Tongue (tissue), 3 donors: ENCODE measurements at places on chromosomes 7 and 10.

DNA sequence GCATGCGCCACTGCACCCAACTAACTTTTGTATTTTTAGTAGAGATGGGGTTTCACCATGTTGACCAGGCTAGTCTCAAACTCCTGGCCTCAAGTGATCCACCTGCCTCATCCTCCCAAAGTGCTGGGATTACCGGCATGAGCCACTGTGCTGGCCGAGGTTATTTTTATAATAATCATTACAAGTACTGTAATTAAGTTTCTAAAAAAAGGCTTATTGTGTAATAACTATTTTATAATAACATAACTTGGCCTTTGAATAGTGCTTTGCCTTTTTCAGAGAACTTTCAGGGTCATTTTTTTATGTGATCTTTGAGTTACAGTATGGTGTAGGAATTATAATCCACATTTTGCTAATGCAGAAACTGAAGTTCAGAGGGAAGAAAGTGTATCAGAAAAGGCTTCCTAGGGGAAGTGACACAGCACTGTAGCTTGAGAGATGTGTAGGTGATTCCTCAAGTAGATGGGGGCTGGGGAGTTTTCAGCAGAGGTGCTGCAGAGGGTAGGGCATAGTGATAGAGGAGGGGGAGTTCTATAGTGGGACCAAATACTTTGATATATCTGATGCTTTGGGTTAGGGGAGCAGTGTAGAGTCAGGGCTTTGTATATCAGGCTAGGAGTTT lies 9.2 kb upstream of the SYPL1 start:
- no peak for DNase-seq

DNA sequence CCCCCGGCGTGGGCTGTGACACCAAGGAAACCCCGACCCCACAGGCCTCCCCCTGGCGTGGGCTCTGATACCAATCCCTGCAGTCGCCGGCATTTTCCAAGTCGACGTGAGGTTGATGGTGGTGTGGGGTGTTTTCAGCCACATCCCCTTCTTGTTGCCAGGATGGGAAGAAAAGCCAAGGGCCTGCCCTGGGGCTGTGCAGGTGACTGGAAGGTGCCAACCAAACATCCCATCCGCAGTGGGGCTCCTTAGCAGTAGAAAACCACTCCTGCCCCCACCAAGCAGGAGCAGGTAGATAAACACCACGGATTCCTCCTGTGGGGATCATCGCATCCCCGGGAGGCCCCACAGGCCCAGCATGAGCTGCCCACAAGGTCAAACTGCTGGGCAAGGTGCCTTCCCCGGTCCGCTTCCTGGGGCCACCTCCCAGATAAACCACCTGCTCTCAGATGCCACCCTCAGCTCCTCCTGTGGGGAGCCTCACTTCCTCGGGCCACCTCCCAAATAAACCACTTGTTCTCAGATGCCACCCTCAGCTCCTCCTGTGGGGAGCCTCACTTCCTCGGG lies 88.5 kb upstream of the DIP2C start:
- DNase-seq = no peak

DNA sequence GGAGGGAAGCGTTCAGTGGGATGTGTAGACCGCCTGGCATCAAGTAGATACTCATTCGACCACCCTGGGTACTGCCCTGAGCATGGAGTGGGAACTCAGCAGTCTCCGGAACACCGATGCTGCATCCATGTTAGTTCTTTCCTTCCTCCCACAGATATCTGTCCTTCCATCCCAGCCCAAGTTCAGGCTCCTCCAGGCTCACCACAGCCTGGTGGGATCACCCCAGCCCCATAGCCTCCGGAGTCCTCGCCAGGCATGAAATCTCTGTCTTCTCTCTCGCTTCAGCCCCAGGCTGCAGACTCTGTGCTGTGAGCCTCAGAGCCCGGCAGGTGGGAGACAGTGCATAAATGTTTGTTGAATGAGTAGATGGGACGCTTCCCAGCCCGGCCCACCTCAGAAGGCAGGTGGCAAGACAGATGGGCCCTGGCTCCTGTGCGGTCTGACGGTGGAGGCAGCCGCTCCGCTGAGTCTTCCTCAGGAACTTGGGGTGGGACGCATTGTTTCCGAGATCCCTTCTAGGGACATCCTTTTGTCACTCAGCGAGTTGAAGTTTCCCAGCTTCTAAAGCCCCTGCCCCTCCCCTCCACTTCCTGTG lies 42.9 kb downstream of the ELFN1 start:
- DNase-seq = no peak

DNA sequence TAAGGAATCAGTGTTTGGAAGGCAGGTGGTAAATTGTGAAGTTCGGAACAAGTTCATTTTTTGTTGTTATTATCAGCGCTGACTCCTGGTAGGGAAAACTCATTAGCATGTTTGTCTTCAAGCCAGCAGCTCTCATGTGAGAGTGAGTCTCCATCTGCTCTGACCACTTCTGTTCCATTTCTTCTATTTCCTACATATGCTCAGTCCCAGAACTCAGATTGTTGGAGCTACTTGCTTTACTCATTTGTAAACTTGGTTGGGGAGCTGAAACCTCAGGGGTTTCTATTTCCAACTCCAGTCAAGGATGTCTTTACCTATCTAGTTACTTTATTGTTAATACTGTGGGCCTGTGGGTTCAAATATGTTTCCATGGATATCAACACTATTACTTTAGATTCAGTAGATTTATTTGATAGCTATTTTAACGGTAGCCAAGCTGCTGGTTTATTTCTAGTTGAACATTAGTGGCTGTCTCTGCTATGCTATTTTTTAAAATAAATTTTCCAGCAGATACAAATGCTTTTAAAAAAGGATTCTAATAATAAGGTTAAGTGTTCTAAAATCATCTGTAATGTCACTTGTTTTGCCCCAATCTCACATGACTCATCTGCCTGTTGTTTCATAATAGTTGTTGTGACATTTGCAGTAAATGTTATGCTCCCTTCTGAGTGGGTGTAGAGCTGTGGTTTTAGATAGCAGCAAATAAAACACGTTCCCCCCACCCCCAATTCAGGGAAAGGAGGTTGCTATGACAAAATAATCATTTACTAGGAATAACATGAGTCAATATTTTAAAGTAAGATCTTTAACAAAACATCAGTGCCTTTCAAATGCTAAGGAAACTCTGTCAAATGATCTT lies 143.3 kb downstream of the HDAC9 start:
- peak; percentile 5 for DNase-seq

- no peak for DNase-seq
Measured at GRCh38 chr10:36018996-36019395, 376.9 kb upstream of the FZD8 start.

GRCh38 chr7:10802526-10802925 lies 171.1 kb upstream of the PHF14 start:
- DNase-seq = no peak

DNA sequence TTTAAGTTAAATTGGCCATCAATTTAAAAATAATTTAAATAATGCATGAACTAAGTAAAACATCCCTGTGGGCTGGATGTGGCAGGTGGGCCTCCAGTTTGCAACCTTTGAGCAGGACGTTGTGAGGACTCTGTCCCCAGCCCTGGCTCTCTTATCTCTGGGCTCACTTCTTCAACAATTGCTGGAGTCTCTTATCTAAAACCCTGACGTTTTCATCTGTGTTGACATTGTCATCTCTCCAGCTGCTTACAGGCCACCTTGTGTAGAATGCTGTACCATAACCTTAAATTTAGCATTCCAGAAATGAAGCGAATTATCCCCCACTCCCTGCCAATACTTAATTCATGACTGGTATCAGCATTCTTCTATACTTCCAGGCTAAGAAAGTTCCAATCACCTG lies 3.2 kb upstream of the KIF5B start:
- no peak for DNase-seq

DNA sequence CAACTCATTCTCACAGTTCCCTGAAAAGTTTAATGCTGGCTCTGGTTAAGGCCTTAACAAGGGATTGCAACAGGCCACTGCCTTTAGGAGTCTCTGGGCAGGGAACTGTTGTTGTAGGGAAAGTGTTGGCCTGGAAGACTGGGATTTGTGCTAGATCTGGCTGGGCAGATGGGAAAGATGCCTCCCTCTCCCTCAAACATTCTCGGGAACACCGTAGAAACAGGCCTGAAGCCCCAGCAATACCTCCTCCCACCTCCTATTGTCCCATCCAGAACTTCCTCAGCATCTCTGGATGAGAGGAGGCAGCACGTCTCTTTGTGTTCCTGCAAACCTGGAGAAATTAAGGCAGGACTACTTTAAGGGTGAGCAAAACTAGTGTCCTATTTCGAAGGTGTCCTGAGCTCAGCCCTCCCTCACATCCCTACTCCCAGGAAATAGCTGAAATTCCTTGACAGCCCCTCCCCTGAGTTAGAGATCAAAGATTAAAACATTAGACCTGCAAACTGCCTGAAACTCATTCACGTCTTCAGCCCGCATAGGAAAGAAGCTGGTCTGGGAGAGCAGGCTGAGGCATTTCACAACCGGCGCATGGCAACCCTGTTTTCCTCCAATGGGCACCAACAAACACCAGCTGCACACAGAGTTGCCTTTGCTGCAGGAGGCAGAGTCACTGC lies 10.9 kb upstream of the MAP3K8 start:
- DNase-seq = peak; percentile 54

DNA sequence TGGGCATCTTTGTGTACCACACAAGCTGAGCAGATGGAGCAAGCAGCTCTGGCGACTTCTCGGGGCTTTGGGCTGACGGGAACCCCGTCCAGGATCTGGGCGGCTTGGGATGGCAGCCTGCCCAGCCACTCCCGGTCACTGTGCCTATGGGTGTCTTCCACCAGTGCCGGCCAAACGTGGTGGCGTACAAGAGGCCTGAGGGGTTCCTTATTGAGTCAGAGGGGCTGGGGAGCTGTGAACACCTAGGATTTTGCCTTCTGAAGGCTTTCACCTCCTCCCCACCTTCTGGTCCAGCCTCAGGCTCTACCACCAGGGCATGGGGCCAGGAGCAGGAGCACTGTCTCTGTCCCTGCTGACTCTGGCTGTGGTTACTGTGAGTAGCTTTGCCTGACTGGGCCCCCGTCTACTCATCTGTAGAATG lies 71.8 kb upstream of the PPIF start:
- peak; percentile 32 for DNase-seq

GRCh38 chr7:54995610-54996363 lies 23.0 kb upstream of the EGFR start:
- no peak for DNase-seq

DNA sequence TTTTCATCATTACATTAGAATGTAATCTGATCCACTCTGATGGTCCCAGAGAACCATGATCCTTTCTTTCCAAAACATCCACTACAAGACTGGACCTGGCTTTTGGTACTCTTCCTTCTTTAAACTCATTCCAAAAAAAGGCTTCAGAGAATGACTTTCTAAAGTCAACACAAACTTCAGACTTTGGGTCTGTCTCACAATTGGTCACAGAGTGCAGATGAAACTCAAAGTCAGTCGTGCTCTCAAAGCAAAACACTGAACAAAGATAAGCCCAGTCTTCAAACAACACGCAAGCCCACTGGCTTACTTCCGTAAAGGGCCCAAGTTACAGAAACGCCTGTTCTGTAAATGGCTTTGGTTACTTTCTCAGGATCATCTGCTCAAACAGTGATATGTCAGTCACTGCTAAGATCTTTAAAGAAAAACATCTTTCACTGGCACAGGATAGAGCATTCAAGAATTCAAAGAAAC lies 250.9 kb upstream of the MKLN1 start:
- DNase-seq = no peak

DNA sequence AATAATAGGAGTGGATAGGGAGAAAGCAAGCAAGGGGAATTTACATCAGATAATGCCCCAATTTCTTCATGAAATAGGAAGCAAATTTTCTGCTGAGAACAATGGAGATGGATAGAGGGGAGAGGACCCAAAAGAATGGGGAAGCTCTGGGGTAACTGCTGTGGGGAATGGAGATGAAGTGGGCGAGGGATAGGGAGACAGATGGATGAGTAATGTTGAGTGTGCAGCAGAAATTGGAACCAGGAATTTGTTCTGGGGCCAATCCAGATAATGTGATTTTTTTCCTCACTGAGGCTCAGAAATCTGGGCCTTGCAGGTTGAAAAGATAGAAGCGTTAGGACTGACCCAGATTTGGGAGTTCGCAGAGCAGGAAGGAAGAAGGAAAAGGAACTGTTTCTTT lies 24.5 kb upstream of the MRC1 start:
- DNase-seq = no peak

GRCh38 chr7:130013241-130013640 lies 37.9 kb downstream of the ZC3HC1 start:
- DNase-seq = no peak

- peak; percentile 43 for DNase-seq
Measured at GRCh38 chr10:61750943-61751471, 88.3 kb downstream of the CABCOCO1 start.

- no peak for DNase-seq
Measured at GRCh38 chr7:134362587-134363483, 46.1 kb upstream of the SLC35B4 start.
